ENCODE measurements at places on chromosomes 2 and 18.

DNA sequence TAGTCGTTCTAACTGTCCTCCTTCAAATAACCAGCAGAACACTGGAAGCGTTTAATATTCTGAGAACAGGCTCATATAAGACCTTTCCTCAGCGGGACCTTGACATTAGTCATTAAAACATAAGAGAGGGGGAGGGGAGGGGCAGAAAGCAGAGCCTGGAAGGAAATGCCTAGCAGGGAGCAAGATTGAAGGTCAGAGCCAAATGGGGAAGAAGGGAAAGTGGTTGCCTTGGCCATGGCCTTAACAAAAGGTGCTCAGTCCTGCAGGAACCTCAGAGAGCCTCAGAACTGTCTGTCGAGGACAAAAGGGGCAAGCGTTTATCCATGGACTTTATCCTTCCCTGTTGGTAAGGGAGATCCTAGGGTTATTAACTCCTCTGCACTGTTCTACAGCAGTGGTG, 856 bp upstream of the PLA2R1 start:
- no peak for DNase-seq

DNA sequence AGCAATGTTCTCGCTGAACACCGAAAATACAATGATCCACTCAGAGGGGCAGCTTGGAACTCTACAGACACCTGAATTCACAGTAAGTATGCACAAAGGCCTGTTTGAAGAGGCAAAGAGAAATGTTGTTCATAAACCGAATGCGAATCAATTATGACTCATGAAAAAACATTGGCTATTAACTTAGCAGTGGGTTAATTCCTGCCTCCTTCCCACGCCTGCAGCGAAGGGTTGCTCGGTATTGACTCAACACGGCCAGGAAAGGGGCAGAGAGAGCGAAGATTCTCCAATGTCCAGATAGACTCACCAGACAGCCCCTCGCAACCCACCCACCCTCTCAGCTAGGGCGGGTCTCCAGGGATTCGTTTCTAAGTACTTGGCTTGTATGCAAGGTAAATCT, 9.4 kb downstream of the CRACDL start:
- no peak for DNase-seq

DNA sequence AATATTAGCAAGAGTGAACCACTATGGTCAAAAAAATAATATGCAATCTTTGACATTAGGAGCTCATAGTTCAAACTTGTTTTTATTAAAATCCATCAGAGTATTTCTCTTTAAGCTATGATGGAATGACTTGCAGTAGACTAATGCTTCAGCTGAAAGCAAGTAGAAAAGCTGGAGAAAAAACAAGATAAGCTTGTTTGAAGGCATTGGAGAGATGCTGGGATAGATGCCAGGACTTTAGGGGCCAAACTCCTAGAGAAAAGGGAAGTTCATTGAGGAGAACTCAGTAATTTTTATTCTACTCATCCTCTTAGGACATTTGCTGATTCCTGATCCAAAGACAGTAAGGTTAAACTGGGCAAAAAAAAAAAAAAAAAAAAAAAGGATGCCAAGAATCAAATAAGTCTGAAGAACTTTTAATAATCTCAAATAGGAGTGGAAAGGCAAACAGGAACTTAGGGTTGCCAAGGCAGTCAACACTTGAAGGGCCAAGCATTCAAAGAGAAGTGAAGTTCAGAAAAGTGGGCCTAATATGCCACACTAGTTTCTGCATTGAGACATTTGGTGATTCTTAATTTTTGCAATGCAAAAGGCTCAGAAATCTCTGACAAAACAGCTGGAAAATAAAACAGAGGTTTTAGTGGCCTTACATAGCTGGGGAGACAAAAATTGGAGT, 19.7 kb upstream of the AFF3 start:
- no peak for DNase-seq

DNA sequence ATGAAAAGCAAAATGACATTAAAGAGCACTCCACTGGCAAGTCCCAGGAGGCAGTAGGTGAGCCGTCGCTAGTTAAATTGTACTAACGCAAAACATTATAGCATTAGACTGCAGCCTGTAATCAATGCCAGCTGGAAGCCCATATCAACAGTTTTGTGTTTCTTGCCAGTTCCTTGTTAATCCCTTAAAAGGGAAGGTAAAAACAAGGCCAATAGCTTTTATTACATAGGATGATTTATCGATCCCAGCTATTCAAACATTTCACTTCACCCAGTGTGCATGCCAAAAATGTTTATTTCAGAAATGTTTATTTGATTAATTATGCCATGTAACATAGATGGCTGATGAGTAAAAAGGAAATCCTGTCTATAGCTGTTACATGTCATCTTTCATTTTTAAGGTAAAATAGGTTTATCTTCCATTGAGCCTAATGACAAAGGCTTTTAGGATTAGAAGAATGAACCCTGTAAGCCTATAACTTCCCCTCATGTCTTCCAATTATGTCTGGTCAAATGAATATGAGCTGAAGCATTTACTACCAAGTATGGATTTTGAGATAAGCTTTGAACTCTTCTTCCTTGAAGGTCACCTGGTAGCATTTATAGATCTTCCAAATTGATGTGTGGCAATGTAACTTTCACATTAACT, 591.2 kb downstream of the RNF144A start:
- no peak for DNase-seq

- no peak for DNase-seq
These were observed 153.6 kb upstream of the DSEL start for GRCh38 chr18:67670024-67670543.

DNA sequence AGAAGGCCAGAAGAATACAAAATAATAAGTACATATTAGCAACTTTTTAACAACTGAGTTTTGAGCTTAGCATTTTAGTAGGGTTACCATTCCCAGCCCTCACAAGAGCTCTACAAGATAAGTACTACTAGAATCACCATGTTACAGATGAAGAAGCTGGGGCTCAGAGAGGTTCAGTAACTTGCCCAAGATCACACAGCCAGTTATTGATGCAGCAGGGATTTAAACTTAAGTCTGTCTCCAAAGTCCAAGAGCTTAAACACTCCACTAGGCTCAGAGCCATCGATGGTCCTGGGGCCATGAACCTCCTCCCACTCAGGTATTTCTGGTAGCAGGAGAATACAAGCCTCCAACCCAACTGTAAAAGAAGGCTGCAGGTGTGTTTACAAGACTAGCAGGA, 30.8 kb downstream of the TNS1 start:
- DNase-seq = no peak

- no peak for DNase-seq
These were observed 23.2 kb upstream of the PLA2R1 start for GRCh38 chr2:160085662-160086061.

DNA sequence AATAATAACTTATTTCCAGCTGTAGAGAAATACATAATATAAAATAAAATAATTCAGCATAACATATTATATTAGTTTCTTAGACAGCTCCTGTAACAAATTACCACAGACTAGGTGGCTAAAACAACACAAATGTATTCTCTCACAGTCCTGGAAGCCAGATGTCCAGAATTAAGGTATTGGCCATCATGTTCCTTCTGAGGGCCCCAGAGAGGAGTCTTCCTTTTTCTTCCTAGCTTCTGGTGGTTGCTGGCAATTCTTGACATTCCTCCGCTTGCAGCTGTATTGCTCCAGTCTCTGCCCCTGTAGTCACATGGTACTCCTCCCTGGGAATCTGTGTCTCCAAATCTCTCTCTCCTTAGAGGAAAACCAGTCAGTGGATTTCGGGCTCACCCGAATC, 146.8 kb downstream of the RBM43 start:
- no peak for DNase-seq

DNA sequence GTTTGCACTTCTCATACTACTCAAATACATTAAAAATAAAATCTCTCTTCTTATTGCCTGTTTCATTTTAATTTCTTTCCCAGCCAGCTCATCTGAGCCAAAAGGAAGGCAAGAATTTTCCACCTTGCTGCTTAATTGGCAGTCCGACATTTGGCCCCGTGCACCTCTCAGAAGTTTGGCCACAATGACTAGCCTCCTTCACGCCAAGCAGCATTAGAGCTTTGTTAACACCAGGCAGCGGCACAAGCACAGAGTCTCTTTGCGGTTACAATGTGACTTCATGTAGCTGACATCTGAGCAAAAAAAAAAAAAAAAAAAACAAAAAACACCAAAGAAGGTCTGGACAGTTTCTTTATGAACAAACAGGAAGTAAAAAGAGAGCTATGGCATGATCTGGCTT, 248.9 kb downstream of the OSR1 start:
- DNase-seq = no peak

- peak; percentile 39 for DNase-seq
These were observed 163.8 kb downstream of the WDPCP start for GRCh38 chr2:63424329-63425078.

- no peak for DNase-seq
These were observed 46.0 kb upstream of the SERTAD2 start for GRCh38 chr2:64699712-64700111.

GRCh38 chr2:187542123-187542522, 12.1 kb downstream of the TFPI start:
- DNase-seq = no peak

- DNase-seq = no peak
These were observed 828.0 kb downstream of the SLC4A3 start for GRCh38 chr2:220455351-220455990.

GRCh38 chr18:10067670-10068659, 154.1 kb downstream of the VAPA start:
- no peak for DNase-seq

DNA sequence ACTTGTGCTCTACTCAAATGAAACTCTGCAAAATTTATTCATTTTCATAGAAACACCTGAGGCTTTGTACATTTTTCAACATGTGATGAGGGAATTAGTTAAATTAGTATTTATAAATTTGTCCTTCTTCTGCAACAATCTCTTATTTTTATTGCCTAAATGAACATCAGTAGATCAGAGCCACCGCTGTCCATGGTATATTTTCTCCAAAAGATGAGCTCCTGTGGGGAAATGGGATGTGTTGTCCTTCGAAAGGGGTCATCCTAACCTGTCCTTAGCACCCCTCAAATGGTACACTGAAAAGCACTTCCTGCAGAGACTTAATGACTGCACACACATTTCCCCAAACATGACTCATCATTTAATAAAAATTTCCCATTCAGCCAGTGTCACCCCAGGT, 714.6 kb downstream of the MBD2 start:
- no peak for DNase-seq

DNA sequence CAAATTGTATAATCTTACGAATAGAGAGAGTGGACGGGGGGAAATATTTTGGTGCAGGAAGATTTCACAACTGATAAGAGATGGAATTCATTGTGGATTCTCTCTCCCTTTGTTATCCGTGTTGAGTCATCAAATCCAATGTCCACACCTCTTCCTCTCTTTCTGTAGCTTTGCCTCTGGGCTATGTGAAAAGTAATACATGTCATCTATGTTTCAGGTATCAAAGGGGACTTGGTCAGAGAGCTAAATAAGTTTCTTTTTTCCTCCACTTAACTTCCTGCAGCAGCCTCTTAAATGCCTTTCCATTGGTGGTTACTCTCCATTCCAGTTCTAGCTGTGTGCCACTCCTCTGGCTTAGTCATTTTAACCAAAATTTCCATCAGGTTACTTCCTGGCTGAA, 169.3 kb upstream of the NXPH2 start:
- no peak for DNase-seq

GRCh38 chr18:48843162-48843561, 107.6 kb downstream of the SMAD7 start:
- DNase-seq = no peak

- no peak for DNase-seq
These were observed 115.0 kb downstream of the ZBTB7C start for GRCh38 chr18:48293954-48294898.

- DNase-seq = no peak
These were observed 23.9 kb downstream of the RBKS start for GRCh38 chr2:27866237-27866636.

GRCh38 chr2:129771418-129772189, 207.9 kb upstream of the RAB6C start:
- DNase-seq = no peak

DNA sequence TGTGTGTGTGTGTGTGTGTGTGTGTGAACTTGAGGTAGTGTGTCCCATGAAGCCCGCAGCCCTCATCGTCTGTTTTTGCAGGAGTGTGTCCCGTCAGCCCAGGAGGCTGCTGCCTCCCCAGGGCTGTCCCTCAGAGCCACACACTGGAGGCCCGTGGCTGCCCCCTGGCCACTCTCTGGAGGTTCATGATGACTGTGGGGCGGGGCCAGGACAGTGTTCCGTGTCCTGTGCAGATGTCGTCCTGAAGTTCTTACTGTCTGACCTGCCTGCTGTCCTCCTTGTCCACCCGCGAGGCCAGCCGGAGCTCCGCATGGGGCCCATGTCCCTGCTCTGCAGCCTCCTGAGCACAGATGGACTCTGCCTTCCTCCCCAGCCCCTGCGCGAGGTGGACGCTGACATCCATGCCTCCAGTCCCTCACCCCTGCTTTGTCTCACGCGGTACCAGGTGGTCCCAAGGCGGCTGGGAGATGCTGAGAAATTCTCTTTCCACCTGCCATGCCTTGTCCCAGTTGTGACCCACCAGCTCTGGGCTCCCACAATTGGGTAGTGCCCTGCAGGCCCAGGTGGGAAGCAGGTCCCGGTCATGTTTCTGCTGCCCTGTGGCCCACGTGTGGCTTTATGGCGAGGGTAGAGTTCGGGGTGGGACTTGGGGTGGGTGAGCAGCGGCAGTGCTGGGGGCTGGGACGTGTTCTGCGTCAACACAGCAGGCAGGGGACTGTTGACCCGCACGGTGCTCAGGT, 92.8 kb downstream of the NFATC1 start:
- no peak for DNase-seq

DNA sequence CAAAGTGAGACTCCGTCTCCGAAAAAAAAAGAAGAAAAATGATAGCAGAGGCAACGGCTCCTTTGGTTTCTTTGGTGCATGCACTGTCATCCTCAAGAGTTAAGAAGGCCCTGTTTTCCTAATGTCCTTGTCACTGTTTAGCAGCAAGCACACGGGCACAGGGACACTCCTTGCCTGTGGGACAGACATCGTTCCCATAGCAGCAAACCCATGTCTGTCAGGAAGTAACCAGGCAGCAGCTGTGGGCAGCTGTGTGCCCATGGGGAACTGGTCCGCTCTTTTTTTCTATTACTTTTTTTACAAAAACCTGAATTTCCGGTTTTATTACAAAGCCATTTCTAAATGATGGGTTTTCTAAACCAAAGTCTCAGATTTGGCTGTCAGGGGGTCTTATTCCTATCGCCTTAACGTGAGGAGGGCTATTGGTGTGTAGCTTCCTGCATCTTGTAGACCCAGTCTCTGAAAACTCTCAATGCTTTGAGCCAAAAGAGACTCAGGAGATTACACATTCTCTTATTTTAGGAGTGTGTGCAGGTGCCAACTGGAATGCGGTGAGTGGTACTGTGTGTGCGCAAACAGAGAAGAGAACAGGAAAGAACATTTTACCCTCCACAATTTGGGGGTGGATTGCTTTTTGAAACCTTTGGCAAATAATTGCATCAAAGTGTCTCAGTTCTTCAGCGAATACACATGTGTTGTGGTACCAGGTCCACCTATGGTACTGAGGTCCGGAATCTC, 109.6 kb downstream of the COLEC12 start:
- no peak for DNase-seq

- no peak for DNase-seq
These were observed 55.4 kb upstream of the CD28 start for GRCh38 chr2:203650860-203651613.

GRCh38 chr18:11494107-11494506, 115.3 kb upstream of the SLC35G4 start:
- DNase-seq = no peak

- no peak for DNase-seq
These were observed 24.6 kb downstream of the INSIG2 start for GRCh38 chr2:118112771-118113334.

GRCh38 chr2:47867205-47867604, 39.1 kb downstream of the FBXO11 start:
- no peak for DNase-seq

- DNase-seq = no peak
These were observed 120.9 kb upstream of the ITGB6 start for GRCh38 chr2:160321006-160321405.

All from stimulated activated CD4-positive, alpha-beta T cell treated with anti-CD3 and anti-CD28 coated beads, Interleukin-12 subunit alpha, Interleukin-12 subunit beta, amount 100 ng/mL, for 48 hours (primary cell).